ENCODE measurements at places on chromosomes 3 and 15. TPM values are rescaled to one million over a fixed set of nuclear protein-coding genes. Genes with fewer than 3 reads are reported as not detected.

NLGN1 gene
- 20.1 TPM for total RNA-seq

LYZL4 gene
- total RNA-seq = not detected

P3H2 gene
- 14.1 TPM for total RNA-seq

GOLGA8M gene
- 2.5 TPM for total RNA-seq

GRK7 gene
- total RNA-seq = under 0.01 TPM

KNG1 gene
- total RNA-seq = not detected

AADACL2 gene
- total RNA-seq = not detected

ASB14 gene
- total RNA-seq = under 0.01 TPM

GOLGA6L4 gene
- total RNA-seq = 1.2 TPM

ARHGEF26 gene
- total RNA-seq = 2.1 TPM

ZMYND10 gene
- 1.2 TPM for total RNA-seq

TGM4 gene
- not detected for total RNA-seq

VEPH1 gene
- total RNA-seq = 56.1 TPM

SLC35G2 gene
- 14.2 TPM for total RNA-seq

KLHL40 gene
- not detected for total RNA-seq

FHIT gene
- 2.1 TPM for total RNA-seq

OCA2 gene
- not detected for total RNA-seq

CIDEC gene
- not detected for total RNA-seq

SPATA12 gene
- 0.11 TPM for total RNA-seq

C3orf52 gene
- total RNA-seq = 17.2 TPM

FBXW12 gene
- total RNA-seq = not detected

POPDC2 gene
- 6.3 TPM for total RNA-seq

KBTBD13 gene
- total RNA-seq = not detected

NPTN gene
- total RNA-seq = 142 TPM

XCR1 gene
- under 0.01 TPM for total RNA-seq

TAGLN3 gene
- total RNA-seq = 29.5 TPM

FAM174B gene
- 1.00 TPM for total RNA-seq

NR2E3 gene
- total RNA-seq = 0.25 TPM

CDC25A gene
- total RNA-seq = 15.9 TPM

SNX22 gene
- total RNA-seq = 0.87 TPM

PLCL2 gene
- 10.6 TPM for total RNA-seq

IQCF2 gene
- not detected for total RNA-seq

SCAMP2 gene
- 21.2 TPM for total RNA-seq

MED12L gene
- 0.25 TPM for total RNA-seq

HES1 gene
- 3.8 TPM for total RNA-seq

CYP8B1 gene
- total RNA-seq = not detected

PDIA5 gene
- total RNA-seq = 34.6 TPM

CLDN18 gene
- total RNA-seq = 0.12 TPM

OR5H6 gene
- not detected for total RNA-seq

GOLGA8T gene
- not detected for total RNA-seq

SMCO1 gene
- total RNA-seq = not detected

CD96 gene
- total RNA-seq = not detected

PIGZ gene
- total RNA-seq = 3.9 TPM

ARNT2 gene
- 3.7 TPM for total RNA-seq

SCG5 gene
- total RNA-seq = 3.2 TPM

DPPA2 gene
- not detected for total RNA-seq

RAB6B gene
- 0.22 TPM for total RNA-seq

OXSR1 gene
- total RNA-seq = 39.4 TPM

TRPM1 gene
- total RNA-seq = not detected

DCBLD2 gene
- 311 TPM for total RNA-seq

ACKR4 gene
- 1.5 TPM for total RNA-seq

SLC30A4 gene
- 11.9 TPM for total RNA-seq

NME9 gene
- 0.22 TPM for total RNA-seq

PARP15 gene
- total RNA-seq = under 0.01 TPM

THSD4 gene
- 63.7 TPM for total RNA-seq

KBTBD12 gene
- total RNA-seq = not detected

GPR171 gene
- total RNA-seq = not detected

GCNT3 gene
- 0.37 TPM for total RNA-seq

Data from uterine smooth muscle cell (primary cell).